Activated T-cell treated with anti-CD3 and anti-CD28 coated beads for 48 hours (primary cell): ENCODE measurements at places on chromosomes 3 and 15.

DNA sequence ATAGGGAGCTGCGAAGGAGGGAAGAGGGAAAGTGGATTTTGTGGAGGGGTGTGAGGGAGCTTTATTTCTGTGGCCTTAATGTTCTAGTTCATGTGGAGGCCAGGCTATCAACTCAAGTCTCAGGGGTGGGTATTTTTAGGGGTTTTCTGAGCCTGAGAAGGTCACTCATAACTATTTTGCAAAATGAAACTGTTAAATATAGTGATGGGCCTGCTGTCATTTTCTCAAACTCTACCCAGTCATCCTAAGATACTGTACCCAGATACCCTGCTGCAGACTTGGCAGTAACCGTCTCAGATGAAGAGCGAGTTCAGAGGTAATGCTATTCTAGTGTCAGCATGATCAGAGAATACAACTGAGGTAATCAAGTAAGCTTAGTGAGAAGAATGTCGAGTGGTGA is 545.0 kb upstream of the TBL1XR1 start:
- no peak for DNase-seq

DNA sequence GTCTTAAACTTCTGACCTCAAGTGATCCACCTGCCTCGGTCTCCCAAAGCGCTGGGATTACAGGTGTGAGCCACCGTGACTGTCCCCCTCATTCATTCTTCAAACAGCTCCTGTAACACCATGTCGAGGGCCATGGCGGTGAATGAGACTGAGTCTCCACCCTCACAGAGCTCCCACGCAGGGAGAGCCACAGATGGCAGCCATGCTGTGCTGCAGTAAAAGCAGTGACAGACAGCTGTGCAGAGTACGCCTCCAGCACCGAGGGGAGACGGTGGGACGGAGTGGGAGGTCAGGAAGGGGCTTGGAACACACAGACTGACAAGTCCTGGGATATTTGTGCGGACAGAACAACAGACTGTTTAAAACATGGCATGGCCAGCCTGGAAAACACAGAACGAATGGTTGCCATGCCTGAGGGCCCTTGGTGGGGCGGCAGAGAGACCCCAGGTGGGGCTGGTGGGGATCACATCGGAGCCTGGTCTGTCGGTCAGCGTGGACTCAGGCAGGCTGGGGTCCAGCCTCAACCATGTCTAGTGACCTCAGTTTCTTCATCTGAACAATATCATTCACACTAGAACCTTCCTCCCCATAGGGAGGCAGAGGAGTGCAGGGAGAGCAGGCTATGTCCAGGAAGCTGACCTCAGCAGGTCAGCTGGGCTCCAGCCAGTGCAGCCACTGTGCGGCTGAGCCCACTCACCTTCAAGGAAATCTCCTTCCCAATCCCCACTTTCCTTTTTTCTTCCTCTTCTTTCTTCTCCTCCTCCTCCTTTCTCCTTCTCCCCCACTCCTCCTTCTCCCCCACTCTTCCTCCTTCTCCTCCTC is 20.6 kb upstream of the LCTL start:
- no peak for DNase-seq

- DNase-seq = no peak
Measured at GRCh38 chr3:193983846-193984818, 151.8 kb upstream of the HES1 start.

DNA sequence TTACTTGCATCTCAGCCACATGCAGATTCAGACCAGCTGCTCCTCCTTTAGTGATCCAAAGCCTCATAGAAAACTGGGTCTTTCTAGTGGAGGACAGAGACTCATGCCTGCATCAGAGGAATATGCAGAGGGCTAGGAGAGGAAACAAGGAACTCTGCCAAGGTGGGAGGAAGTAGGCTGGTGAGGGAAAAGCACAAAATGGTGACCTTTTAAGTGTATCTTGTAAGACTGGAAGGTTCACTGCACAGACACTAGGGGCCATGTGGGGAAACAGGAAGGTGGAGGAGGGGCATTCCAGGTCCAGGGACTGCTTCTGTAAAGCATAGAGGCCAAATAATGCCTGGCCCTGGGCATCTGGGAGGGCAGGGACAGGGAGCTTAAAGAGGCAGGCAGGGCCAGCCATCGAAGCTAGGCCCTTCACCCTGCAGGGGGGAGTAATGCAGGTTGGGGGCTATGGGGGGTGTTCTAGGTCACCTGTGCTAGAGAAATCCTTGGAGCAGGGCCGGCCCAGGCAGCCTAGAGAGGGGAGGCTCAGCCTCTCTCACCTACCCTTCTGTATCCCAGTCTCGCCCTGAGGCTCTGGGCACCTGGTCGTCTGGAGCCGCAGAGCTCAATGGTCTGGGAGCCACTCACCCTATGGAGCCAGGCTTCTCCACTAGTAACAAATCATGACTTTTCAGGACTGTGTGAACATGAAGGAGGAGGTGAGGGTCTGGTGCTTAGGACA is 117.7 kb downstream of the DNAJB8 start:
- DNase-seq = no peak

DNA sequence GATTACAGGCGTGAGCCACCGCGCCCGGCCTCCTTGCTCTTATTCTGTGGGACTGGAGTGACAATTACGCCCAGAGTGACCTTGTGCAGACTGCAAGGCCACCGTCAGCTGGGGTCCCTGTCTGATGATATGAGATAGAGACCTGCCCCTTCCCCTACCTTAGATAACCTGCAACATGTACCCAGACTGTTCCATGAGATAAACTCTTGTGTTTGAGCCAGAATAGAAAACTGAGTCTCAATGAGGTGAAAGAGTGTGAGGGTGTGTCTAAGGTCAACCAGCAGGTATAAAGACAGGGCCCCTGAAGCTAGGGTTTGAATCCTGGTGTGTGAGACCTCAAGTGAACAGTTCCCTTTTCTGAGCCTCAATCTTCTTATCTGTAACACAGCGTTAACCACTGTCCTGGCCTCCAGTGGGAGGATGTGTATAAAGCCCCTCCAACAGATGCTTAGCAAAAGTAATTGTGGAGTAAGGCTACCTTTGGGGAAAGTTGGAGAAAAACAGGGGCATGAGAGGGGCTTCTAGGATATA is 6.0 kb downstream of the TADA3 start:
- no peak for DNase-seq

DNA sequence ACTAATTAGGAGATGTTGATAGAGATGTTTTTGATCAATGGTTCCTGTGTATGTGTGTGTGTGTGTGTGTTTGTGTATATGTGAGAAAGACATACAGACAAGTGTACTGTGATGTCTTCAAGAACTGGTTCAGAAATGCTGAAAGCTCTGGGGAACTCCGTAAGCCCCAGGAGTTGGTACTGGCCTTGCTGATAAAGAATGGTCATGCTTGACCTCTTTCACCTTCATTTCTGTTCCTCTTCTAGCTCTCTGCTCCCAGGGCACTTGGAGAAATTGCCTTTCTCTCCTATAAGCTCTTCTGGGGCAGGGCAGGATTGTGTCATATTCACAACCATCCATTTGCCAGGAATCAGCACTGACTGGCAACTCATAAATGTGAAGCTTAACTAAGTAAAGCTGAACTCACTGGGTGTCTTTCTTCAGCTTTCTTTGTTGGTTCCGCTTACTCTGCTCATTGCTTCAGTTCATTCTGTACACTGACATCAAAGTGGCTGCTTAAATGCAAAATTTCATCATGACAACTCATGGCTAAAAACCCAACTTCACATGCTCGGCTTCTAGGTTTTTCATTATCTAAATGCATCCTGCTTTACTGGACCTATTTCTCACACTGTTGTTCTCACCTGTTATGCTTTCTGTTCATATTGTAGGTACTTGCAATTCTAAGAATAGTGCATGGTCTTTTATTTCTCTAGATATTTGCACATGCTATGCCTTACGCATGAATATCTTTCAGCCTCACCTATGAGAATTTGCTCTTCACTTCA is 162.1 kb upstream of the LYSMD4 start:
- no peak for DNase-seq

DNA sequence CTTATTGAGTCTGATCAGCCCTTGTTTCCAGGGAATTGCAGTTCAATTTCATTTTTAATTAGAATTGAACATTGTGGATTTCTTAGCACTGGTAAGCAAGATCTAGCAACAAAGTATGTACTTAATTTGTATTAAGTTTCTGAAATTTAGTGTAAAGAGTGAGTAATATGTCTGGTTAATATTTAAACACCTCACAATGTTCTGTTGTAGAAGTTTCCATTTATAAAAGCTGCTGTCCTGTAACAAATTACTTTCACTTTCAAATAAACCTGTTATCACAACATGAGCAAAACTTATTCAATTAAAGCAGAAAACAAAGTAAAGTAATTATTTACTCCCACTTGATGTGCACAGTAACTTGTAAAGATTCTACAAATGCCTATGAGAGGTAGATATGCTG is 448.5 kb downstream of the NAALADL2 start:
- DNase-seq = no peak
